ENCODE measurements at places on chromosomes 16 and 17.

DNA sequence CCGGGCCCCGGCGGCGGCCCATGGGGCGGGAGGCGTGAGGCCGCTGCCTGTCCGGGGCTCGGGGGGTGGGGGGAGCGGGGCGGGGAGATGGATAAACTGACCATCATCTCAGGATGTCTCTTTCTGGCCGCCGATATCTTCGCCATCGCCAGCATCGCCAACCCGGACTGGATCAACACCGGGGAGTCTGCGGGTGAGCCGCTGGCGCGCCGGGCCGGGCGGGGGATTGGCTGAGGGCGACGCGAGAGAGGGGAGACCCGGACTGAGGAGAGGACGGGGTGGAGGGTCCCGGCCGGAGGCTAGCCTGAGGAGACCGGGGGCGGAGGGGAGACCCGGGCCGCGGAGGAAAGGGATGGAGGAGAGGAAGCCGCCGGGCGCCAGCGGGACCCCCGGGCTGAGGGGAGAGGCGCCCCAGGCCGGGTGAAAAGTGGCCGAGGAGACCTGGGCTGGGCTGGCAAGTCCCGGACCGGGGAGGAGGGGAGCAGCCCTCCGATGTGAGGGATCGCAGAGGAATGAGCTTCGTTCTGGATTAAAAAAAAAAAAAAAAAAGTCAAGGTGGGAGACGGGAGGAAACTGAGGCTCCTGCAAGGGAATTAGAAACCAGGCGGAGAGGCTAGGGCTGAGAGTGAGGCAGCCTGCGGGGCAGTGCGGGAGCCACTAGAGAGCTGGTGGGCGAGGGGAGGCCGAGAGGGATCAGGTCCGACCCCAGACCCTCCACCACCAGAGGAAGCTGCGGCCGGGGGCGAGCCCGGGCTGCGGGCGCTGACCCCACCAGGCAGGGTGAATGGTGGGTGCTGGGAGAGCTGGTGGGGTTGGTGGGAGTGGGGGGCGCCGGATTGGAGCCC, 526 bp downstream of the MOSMO start:
- no peak for DNase-seq

DNA sequence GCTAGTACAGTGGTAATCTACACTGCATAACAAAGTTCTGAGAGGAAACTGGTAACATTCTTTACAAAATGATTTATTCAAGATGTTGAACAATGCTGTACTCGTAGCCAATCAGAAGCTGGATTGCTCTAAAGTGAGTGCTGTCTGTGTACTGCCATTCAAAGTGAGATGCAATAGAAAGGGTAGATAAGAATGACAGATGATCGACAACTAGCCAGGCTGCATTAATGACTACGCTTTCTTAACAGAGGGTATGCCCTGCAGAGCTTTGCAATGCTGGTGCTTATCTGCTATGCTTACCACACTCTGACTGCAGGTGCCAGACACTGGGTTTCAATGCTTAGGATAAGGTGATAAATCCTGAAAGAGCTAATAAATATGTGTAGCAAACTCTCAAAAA, 46.1 kb upstream of the SLC25A19 start:
- no peak for DNase-seq

- no peak for DNase-seq
These were observed 62.1 kb upstream of the MYOCD start for GRCh38 chr17:12603566-12603965.

DNA sequence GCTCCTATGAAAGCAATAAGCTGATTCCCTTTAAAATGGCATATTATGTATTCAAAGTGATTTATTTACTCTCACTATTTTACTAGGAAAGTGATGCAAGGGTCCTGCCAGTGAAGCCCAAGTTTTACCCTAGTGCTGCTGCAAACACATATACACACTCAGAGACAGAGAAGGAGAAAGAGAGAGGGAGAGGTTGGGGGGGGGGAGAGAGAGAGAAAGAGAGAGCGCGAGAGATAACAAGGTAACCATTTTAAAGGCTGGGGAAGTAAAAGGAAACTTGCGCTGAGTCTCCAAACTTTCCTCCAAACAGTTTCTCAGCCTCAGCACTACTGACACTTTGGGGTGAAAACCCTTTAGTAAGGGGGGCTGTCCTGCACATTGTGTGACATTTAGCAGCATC, 5.9 kb downstream of the USP31 start:
- no peak for DNase-seq

DNA sequence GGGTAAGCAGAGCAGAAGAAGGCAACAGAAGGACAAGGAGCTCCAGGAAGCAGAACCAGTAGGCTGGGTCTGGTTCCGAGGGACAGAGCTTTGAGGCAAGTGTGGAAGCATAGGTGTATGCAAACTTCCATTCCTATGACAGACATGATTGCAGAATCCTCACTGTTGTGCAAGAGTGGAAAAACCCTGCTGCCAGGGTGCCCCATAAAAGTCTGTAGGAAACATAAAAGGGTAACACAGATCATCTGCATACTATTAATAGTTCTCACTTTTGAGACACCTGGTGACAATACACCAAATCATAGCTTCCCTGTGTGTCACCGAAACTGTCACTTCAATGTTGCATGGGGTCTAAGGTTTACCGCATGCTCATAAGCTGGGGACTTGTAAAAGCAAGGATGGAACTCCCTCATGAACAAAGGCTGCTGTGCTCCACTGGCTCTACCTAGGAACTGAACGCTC, 39.7 kb downstream of the ARHGAP17 start:
- DNase-seq: no peak

GRCh38 chr16:56911771-56912571, 20.0 kb upstream of the HERPUD1 start:
- peak; percentile 59 for DNase-seq

GRCh38 chr17:61366076-61366714, 33.4 kb upstream of the TBX2 start:
- no peak for DNase-seq

GRCh38 chr17:31486351-31487062, 95.0 kb downstream of the RAB11FIP4 start:
- DNase-seq: peak; percentile 27

DNA sequence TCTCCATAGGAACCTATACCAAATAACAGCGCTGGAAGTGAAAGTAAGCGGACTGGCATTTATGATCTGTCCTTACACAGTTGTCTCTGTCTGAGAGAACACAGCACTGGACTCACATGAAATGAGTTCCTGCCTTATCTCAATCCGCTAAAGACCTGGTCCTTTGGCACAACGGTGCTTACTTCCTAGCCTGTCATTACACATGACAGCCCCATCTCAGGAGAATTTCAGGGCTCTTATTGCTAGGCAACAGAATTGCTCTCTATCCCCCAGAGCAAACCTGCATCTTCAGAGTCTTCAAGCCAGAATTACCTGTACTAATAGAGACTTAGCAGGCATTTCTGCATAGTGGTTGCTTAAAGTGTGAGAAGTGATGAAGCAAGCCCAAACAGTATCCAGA, 4.3 kb downstream of the KCNJ2 start:
- no peak for DNase-seq

- DNase-seq: no peak
These were observed 638.8 kb upstream of the EEF2KMT start for GRCh38 chr16:5736209-5736930.

DNA sequence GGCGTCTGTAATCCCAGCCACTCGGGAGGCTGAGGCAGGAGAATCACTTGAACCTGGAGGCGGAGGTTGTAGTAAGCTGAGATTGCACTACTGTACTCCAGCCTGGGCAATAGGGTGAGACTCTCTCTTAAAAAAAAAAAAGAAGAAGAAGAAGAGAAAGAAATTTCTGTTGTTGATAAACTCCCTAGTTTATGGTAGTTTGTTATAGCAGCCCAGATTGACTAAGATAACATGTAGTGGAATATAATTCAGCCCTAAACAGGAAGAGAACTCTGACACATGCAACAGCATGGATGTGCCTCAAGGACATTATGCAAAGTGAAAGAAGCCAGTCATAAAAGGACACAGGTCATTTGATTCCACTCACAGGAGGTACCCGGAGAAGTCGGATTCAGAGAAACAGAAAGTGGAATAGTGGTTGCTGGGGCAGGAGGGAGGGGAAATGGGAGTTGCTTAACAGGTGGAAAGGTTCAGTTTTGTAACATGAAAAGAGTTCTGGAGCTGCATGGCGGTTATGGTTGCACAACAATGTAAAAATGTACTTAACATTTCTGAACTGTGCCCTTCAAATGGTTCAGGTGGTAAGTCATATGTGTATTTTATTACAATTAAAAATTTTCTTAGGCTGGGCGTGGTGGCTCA, 26.0 kb upstream of the PRM1 start:
- no peak for DNase-seq

- no peak for DNase-seq
These were observed 285.2 kb downstream of the SEC14L1 start for GRCh38 chr17:77425791-77426641.

DNA sequence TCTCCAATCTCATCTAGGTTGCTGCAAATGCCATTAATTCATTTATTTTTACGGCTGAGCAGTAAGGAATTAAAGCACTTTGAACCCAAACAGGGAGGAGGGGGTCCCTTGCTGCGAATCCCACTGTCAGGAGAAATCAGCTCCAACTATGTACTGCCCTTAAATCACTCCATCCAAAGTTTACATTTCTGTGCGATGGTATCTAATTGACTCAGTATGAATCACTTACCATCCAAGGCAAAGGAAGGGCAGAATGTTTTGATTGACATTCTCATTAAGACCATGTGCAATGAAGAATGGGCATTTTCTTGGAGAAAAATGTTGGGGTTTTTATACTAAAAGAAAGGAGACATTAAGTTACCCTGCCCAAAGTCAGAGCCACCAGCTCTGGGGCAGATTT, 47.7 kb upstream of the XYLT1 start:
- DNase-seq: no peak

GRCh38 chr17:40219594-40220338, 662 bp downstream of the WIPF2 start:
- DNase-seq: peak; percentile 38

GRCh38 chr16:10150906-10151305, 31.3 kb downstream of the GRIN2A start:
- DNase-seq: no peak

GRCh38 chr16:74795104-74795503, 20.5 kb upstream of the FA2H start:
- no peak for DNase-seq

DNA sequence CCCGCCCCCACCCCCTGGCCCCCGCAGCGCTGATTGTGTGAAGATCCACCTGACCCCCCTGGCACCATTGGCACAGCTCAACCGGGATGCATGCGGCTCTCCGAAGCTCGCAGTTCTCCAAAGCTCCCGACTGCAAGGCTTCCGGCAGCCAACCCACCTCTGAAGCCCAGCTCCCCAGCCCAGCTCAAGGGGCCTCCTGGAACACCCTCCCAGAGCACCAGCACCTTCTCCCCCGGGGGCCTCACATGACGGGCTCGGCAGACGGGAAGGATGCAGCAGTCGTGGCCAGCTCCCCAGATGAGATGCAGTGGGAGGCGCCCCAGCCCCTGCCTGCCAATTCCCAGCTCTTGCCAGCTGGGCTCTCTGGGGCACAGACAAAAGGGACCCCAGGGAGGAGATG, 215.3 kb downstream of the ZNF423 start:
- DNase-seq: no peak

- no peak for DNase-seq
These were observed 841 bp downstream of the RAPGEFL1 start for GRCh38 chr17:40178021-40178601.

DNA sequence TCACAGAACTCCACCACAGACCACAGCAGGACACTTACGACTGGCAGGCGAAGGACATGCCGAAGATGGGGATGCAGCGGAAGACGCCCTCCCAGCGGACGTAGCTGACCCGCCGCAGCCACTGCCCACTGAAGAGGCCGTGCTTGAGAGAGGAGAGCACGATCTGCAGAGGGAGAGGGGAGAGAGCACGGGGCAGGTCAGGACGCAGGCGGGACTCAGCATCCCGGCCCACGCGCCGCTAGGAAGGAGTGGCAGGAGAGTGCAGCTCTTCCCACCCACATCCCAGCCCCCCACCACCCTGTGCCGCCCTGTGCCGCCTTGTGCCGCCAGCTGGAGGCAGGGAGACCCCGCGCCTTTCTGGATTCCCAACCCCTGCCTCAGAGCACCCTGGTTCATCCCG, 14.5 kb downstream of the SLC38A10 start:
- DNase-seq: no peak
